ENCODE measurements at places on chromosomes 12 and 14.

GRCh38 chr12:15779925-15780324 lies 9.3 kb downstream of the EPS8 start:
- no peak for DNase-seq

GRCh38 chr12:50353404-50353803 lies 43.0 kb downstream of the FAM186A start:
- no peak for DNase-seq

- no peak for DNase-seq
Measured at GRCh38 chr12:54437243-54437642, 18.2 kb upstream of the ITGA5 start.

GRCh38 chr12:39369756-39370155 lies 73.2 kb downstream of the KIF21A start:
- DNase-seq = no peak

DNA sequence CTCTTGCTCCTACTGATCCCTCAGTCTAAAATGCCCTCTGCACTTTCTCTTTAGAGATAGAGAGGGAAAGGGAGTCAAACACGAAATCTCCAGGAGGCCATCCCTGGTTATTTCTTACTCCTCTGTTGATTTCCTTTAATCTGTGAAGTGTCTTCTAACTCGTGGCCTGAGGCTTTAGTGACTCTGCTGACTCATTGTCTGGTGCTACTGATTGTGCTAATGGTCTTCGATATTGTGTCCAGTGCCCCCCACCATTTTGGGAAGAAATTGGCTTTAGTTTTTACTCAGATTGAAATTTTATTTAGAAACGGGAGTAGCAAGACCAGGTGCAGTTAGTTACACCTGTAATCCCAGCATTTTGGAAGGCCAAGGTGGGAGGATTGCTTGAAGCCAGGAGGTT lies 839 bp downstream of the CLEC9A start:
- no peak for DNase-seq

DNA sequence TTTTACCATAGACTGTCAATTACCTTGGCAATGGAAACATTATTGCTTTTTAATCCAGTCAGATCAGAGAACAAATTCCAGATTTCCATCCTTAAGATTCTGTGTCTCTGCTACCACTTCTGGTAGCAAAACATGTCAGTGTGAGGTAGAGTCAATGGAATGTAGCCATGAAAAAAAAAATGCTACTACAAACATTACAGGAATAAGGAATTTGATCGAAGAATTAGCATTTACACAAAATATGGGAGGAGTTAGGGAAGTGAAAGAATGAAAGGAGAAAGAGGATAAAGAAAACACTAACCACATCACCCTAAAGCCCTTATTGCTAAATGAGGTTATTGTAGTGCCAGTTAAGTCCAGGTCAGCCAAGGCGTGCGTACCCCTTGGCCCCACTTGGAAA lies 9.2 kb downstream of the MED21 start:
- DNase-seq = no peak

DNA sequence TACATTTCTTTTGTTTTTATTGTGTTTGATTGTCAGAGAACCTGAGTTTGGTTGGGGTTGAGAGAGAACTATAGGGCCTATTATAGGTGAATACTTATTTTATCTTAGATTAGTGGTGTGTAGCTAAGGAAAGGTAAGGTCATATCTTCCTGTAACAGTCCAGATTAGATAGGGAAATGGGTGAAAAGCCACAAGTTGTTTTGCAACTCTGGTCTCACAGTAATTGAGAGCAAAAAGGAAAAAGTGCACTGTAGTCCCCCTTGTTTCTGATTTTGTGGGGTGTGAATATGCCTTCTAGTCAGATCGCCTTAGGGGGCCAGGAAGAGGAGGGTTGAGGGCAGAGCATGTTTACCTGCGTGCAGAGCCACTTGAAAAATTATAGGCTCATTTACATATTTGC lies 8.9 kb downstream of the MSRB3 start:
- no peak for DNase-seq

- DNase-seq = no peak
Measured at GRCh38 chr12:119274636-119275065, 59.9 kb upstream of the CCDC60 start.

GRCh38 chr14:84108746-84109457 lies 1421.0 kb upstream of the FLRT2 start:
- no peak for DNase-seq

- no peak for DNase-seq
Measured at GRCh38 chr14:51806026-51807023, 54.1 kb upstream of the GNG2 start.

Data from amygdala (tissue), 56 donors.